ENCODE measurements at places on chromosomes 5 and 9.

GRCh38 chr9:99491408-99492158 is 269.5 kb downstream of the SEC61B start:
- no peak for DNase-seq

- no peak for DNase-seq
These were observed 13.6 kb upstream of the ANKHD1 start for GRCh38 chr5:140388052-140388451.

DNA sequence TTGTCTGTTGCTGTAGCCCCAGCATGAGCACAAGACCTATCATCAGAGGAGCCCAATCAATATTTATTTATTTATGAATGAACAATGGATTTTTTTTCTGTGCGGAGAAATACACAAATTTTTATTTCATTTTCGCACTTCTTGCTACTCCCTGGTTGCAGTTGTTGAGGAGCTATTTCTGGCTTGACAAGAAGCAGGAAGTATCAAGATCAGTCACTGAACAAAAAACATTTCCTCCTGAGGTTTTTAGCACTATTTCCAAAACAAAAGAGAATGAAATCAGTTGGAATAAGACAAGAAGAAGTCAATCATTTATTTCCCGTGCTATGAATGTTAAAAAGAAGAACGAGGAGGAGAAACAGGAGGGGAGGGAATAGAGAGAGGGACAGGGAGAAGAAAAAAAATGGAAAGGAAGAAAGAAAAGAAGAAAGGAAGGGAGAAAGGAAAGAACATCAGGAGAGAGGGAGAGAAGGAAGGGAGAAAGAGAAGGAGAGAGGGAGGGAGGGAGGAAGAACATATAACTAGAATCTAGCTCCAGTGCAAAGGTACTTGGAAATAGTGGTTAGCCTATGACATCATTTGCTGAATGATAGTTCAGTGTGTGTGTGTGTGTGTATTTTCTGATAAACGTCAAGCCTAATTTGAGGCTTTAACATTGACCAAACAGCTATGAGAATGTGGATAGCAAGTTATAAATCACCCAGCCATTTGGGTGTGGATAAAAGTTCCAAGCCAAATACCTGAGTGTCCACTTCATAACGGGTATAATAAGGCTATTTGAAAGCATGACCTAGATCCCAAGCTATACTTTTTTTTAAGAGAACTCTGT is 586.0 kb downstream of the EBF1 start:
- DNase-seq = no peak

DNA sequence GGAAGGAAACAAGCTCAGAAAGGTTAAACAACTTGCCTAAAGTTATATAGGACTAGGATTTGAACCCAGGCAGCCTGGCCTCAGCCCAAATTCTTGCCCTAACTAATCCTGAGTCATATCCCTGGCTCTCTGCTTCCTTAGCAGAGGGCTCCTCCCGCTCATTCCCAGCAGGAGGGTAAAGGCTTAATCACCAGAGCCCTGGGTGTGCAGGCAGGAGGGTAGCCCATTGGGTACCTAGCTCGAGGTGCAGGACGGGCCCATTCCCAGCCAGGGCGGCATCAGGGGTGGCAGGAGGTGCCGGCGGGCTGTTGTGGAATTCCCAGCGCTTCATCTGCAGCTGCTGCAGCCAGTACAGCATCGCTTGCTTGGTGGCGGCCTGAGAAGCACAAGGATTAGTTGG is 3.9 kb downstream of the TBC1D2 start:
- DNase-seq = no peak

DNA sequence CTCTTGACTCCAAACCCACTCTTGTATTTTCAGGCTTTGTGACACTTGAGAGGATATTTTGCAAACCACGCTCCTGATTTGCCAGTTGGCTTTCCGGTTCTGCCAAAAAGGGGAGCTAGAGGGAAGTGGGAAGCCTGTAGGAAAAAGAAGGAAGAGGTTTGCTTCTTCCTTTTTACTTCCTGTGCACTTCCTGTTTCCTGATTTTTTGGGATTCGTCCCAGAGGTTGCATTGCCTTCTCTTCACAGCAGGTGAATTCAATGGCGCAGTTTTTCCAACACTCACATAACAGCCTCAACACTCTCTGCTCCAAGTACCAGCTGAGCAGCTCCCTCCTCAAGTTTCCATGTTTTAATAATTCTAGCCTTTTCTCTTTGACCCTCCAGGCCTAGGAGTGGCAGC is 47.7 kb downstream of the SLC24A2 start:
- DNase-seq = no peak

- DNase-seq = no peak
These were observed 915.7 kb downstream of the EFNA5 start for GRCh38 chr5:106755066-106755465.
